ENCODE measurements at places on chromosomes 5 and 9.
A peak's percentile ranks its signal among the peaks of the same experiment; 100 is the strongest.

GRCh38 chr5:161149078-161149477, 297.1 kb upstream of the ATP10B start:
- DNase-seq, result no peak

GRCh38 chr5:181189363-181189961, 15.5 kb downstream of the TRIM7 start:
- DNase-seq, result no peak

GRCh38 chr5:56814963-56815657, at the start of gene MAP3K1:
MAP3K1 (plus strand) TSS chr5:56815549; CDS start chr5:56815574, 25 bp downstream.
- DNase-seq, result peak; percentile 83

- DNase-seq, result no peak
These were observed 250.3 kb downstream of the TRIM32 start for GRCh38 chr9:116937361-116937760.

DNA sequence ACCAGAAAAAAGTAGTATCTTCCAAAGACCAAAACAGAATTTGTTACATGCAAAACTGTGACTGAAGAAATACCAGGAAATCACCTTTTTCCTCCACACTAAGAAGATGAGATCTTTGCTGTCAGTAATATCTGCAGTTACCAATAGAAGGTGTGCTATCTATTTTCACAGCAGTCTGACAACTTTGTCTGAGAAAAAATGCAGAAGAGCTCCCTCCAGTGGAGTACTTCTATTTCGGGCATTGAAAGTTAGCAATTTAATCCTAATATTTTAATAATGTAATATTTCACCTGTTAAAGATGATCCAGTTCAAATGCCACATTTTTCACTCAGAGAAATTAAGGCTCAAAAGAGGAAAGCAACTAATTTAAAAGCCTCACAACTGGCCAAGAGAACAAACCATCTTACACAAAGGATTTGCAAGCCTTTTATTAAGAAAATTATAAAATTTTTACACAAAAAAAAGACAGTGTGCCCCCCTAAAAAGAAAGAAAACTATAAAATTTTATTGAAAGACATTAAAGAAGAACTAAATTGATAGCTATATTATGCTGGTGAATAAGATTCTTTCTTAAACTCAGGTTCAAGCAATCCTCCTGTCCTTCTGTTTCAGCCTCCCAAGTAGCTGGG, 50.6 kb downstream of the DEPDC1B start:
- peak; percentile 2 for DNase-seq

GRCh38 chr5:178606269-178606668, 16.1 kb upstream of the COL23A1 start:
- DNase-seq, result no peak

GRCh38 chr5:177367981-177368868, 10.5 kb downstream of the RGS14 start:
- DNase-seq, result no peak

GRCh38 chr5:103793595-103794182, 231.1 kb upstream of the NUDT12 start:
- no peak for DNase-seq

GRCh38 chr5:111170279-111170678, 53.9 kb upstream of the CAMK4 start:
- DNase-seq, result no peak

DNA sequence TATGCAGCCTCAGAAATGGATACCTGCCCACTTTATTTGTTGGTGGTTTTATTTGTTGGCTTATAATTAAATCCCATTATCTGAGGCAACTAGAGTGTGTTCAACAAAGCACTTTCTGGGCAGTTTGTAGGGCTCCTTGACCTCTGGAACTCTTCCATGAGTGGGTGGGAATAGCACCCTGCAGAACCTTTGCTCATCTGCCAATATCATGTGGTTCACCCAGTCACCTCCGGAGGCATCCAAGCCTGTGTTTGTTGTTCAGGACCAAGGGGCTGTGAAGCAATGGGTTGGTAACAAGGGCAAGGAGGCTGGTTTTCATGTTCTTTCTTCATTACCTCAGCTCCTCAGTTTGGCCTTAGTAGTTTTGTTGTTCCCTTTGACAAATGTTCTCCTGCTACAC, 314.0 kb downstream of the NDUFS4 start:
- no peak for DNase-seq

All from NCI-H774 (cell line).